C1 segment of cervical spinal cord (tissue), 14 donors: ENCODE measurements at places on chromosomes 3 and 15.

GRCh38 chr15:88656760-88657221 lies 18.0 kb downstream of the ISG20 start:
- DNase-seq, result no peak

- no peak for DNase-seq
Observed at GRCh38 chr3:69204315-69204957, 82.0 kb upstream of the LMOD3 start.

GRCh38 chr3:105958237-105959000 lies 89.6 kb upstream of the CBLB start:
- no peak for DNase-seq

GRCh38 chr3:125281381-125281780 lies 68.8 kb upstream of the SLC12A8 start:
- DNase-seq, result no peak

DNA sequence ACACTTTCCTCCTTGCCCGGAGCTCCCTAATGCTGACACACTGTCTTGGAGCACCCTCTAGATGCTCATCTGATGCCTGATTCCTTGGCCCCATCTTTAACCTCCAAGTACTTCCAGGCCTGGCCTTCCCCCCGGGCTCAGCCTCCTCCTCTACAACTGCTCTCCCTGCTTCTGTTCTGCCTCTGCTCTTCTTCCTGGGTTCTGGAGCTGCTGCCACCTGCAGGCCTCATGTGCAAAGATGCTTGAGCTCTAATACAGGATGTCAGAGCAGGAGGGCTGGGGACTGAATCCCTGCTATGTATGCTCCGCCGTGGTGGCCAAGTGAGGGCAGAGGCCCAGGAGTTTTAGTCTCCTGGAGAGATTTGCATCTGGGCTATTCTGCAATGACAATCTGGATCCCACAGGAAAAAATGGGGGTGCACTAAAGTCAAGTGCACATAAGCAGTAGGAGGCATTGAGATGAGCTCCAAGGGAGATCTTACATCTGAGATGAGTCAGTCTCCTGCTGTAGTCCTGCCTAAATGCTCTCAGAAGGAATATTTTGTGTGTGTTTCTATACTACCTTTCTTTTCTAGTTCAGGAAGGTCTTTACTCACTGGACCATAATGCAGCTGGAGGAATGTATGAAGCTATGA lies 296.3 kb downstream of the UACA start:
- no peak for DNase-seq

DNA sequence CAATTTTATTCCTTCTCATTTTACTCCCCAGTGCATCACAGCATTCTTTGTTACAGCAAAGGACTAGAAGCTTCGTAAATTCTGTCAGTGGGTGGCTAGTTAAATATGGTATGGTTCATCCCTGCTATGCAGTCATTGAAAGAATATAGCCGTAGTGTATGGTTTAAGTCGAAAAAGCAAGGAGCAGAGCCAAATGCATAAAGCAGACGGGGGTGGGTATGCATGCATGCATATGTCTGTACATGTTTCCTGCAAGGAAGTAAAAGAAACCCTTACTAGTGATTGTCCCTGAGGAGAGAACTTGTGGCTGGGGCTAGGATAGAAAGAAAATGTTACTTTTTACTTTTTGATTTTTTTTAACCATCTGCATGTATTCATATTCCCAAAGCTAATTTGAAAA lies 19.9 kb downstream of the RBP2 start:
- no peak for DNase-seq

DNA sequence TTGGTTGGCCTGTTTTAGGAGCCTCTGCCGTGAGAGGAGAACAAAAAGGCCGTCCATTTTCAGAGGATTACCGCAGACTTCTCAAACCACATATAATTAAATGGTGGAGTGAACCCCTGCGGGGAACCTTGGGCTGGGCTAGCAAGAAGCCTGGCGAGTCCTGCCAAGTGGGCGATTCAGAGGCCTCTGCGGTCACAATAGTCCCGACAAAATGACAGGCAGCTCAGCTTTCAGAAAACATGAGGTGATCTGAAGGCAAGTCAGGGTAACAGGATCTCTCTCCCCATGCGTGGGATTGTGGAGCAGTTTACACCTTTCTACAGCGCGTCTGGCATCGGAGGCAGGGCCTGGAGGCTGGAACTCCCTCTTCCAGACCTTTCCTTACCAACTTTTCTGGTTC lies 134.8 kb downstream of the ASB7 start:
- DNase-seq, result no peak

DNA sequence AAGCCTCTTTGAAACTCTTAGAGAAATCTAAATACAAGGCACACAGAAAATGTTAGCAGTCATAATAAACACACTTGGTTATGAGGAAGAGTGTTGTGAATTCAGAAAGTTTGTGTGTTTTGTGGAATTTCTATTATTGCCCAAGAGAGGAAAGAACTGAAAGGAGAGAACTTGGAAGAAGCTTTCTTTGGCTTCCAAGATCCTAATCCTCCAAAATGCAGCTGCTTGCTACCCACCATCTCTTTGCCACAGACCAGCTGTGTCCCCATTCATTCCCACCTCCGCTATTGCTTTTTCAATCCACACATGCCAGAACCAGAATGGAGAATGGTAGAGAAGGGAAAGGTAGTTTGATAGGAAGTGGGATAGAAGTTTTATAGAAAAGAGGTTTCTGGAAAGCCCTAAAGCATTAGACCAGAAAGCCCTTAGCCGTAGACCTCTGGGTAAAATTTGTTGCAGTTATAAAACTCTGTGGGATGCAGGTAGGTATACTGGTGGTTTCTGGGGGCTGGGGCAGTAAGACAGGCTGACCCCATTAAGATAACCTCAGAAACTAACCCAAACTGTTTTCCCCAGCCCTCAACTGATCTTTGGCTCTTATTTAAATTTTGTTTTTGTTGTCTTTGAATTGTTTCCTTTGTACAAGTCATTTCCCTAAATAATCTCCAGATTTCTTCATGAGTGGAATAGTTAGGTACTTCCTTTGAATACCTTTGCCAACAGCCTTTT lies 108.5 kb downstream of the FILIP1L start:
- DNase-seq, result no peak
